ENCODE measurements at places on chromosomes 4 and X.

DNA sequence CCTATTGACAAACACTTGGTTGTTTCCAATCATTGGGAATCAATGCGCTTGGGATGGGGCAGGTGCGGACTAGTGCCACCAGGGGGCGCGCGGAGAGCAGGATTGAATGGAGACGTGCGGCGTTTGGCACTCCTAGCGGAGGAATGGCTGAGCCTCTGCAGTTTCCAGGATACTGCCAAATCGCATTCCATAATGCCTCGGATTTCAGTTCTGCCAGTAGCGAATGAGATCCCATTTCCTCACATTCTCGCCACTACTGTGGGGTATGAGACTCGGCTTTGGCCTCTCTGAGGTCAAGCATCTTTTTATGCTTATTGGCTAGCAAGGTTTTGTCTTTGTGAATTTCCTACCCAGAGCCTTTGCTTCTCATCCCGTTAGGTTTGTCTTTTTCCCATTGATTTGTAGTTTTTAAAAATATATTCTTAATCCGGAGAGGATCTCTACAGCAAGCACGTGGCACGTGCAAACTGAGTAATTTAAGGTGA is 28.7 kb downstream of the CLDN34 start:
- DNase-seq: peak; percentile 48

DNA sequence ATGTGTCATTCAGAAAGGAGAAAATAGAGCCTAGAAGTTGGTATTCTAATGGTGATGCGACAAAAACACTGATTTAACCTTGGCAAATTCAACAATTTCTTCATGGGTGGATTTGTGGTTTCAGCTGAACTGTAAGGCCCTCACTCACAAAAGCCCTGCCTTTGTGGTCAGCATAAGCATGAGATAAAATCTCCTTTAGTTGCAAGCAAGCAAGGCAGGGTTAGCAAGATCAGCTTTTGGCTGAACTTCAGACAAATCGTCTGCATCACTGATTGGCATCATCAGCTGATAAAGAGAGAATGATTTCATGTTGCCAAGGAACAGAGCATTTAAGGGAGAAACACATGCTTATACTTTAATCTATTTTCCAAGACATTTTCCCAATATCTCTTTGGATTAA is 2582.2 kb downstream of the PCDH7 start:
- DNase-seq: no peak

DNA sequence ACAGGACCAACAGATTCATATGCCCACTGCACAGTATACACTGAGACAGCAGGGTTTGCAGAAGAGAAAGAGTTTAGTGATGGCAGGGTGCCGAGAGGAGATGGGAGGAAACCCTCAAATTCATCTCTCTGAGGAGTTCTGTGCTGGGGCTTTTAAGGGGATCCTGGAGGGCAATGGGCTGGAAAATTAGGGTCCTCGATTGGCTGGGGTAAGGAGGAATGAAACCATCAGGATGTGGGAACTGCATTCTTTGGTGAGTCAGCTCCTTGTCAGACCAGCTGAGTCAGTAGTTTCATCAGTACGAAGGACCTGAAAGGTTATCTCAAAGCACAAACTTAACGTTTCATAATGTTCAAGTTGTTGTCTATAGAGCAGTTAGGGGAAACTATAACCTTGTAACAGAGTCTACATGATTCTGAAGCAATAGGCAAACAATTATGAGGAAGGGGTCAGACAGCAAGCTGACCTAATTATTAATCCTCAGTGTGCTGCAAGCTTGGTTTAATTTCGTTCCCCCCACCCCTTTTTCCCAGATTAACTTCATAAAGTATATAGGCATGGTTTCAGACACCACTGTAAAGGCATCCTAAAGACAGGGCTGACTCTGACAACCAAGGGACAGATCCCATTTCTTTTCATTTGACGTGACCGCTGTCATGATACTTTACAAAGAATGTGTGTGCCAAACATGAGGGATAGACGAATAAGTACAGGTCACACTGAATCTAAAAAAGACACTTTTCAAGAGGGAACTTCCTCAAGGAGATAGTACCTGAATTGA is 1.5 kb upstream of the MSMO1 start:
- DNase-seq: no peak

DNA sequence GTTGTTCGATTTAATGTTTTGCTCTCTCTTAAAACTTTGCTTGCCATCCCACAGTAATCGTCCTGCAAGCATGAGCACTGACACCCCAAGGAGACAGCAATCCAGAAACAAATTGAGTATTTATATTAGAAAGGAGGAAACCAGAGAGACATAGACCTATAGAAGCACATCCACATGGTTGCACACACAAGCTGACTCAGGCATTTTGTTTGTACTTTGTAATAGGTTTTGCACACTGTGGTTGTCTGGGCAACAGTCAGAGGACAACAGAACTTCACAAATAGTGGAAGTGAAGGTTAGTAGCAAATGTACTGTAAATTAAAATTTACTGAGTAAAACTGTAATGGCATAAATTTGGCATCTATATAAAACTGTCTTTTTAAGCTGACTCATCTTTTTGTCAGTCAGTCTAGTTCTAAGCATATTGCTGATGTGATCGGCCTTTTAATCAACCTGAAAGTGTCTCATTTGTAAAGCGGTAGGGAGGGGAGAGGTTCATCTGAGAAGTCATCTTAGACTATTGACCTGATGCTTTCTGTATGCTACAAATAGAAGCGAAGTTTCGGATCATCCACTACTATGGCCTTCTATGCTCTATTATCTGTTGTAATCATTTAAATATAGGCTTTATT is 1624.7 kb downstream of the ARAP2 start:
- DNase-seq: no peak

DNA sequence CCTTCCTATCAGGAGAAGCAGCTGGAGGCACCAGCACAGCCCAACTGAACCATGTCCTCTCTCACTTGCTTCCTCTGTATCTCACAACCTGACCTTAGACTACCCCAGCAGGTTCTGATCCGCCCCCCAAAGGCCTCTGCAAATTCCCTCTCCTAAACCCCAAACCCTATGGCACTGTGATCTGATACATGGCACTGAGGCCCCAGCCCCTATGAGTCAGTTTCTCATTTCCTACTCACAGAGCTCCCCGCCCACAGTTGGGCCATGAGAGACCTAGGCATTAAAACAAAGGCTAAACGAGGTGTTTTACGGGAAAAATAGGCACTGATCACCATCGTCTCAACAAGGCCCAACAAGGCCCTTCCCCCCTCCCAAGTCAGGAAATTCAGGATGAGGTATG is 19.1 kb downstream of the SASH3 start:
- no peak for DNase-seq

- no peak for DNase-seq
Observed at GRCh38 chrX:67604979-67605703, 61.3 kb downstream of the AR start.

GRCh38 chr4:78799551-78800495 is 23.7 kb downstream of the BMP2K start:
- no peak for DNase-seq

DNA sequence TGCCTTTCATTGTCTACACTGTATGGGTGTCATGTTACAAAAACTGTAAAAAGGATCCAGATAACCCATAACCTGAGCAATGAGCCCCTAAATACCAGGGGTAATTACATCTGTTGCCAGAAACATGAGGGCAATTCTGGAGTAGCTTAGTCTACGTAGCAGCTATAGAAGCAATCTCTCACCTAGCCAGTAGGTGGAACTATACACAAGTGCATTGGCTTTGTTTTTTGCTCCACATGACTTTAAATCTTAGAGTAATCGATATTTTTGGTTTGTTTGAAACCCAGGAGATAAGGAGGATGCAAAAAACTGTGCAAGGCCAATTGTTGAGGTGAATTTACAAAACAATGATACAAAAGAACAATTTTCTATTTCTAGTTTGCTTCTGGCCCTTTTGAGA is 57.5 kb downstream of the GPR82 start:
- DNase-seq: no peak

DNA sequence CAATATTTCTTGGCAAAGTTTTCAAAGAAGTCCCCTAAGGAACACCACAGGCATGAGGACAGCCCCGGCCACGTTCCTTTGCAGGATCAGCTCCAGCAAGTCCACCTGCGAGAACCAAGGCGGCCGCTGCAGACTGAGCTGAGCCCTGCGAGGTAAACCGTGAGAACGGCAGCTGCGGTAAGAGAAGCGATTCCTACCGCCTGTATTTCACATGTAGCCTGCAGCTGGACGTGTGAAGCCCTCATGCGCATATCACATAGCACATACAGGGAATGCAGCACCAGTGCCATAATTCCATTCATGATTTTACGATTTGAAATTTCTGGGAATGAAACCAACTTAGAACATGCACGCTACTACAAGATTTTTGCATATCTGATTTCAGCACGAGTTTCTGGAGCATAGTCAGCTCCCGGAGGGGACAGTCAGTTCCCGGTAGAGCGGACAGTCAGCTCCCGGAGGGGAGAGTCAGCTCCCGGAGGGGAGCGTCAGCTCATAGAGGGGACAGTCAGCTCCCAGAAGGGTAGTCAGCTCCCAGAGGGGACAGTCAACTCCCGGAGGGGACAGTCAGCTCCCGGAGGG is 41.7 kb downstream of the FGFRL1 start:
- no peak for DNase-seq

DNA sequence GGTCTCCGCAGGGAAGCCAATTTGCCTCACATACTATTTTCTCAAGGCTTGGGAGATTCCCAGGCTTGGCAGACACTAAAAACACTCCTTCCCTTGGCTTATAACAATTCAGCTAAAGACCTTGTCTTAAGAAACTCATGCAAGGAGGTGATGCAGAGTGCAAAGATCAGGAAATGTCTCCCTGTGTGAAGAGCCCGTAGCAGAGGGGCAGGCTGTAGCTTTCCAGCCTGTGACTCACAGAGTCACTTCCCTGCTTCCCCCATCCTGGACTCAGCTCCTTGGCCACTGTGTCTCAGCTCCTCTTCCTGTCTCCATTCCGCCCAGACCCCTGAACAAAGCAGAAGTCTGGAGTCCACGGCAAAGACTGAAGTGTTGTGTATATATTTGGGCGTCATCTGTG is 56.1 kb downstream of the KDR start:
- no peak for DNase-seq

DNA sequence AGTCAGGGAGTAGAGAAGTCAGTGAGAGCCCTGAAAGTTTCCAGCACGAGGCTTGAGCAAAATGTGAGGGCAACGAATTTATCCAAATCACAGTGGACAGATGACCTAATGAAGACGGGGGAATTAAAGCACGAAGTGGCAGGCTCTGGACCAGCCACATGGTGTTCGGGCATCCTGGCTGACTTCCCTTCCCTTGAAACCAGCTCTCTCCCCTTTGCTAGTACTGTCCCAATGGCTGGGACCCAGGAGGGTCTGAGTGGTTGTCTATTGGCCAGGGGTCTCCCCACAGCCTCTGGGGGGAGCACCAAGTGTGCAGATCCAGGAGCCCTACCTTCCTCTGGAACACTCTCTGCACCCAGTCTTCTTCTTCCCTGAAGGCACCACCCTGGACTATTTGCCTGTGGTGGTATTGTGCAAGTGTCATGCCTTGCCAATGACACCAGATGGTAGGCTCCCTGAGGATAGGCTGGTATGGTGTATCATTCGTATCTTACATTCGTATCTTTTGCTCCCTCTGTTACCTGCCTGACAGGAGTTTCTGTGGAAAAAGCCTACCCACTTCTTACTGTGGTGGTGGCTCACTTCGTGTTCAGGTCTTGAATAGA is 2.1 kb downstream of the APLN start:
- DNase-seq: no peak

- DNase-seq: no peak
Observed at GRCh38 chrX:133723930-133724329, 261.5 kb downstream of the GPC3 start.

DNA sequence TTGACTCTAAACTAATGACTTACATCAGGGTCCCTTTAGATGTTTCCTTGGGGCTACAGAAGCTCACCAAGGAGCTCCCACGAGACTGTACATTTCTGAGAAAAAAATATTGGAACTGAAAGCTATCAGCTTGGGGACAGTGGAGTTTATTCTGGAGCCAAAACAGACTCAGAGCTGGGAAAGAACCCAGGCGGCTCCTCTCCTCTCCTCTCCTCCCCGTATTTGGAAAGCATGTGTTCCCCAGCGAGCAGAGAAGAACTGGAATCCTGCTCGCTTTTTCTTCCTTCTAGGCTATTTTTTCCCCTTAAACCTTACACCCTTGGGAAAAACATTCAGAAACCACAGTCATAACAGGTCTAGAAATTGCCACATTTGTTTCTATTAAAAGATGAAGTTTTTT is 4.3 kb upstream of the MAP7D3 start:
- DNase-seq: no peak

DNA sequence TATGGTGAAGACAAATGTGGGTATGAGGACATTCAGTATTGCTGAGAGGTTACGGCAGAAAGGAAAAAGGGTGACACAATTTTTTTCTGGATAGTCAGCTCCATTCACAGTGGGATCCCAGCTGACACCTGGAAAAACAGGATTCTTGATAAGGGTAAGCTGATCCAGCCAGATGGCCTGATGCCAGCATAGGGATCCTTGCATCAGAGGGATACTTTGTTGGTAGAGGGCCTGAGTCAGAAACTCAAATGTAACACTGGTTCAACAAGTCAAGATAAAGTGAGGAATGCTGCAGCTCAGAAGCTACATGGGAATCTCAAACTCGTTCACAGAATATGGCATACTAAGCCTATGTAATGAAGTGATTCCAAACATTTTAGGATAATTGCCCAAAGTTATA is 726.7 kb downstream of the C4orf33 start:
- DNase-seq: no peak

DNA sequence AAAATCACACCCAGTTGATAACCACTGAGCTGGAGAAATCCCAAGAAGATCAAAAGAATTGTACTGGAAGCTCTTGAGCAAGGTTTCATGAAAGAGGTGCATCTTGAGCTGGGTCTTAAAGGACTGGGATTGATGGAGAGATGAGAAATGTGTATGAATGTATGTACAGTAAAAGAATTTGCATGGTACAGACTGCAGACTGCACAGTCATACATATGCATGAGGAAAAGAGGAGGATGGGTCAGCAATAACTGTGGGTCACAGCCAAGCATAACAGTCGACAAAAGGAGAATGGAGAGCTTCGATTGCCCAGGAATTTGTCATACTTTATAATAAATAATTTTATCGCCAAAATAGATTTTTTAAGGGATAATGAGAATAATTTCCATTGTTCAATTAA is 4.8 kb upstream of the RELL1 start:
- no peak for DNase-seq

- no peak for DNase-seq
Observed at GRCh38 chr4:25654971-25655963, at the start of gene SLC34A2. SLC34A2 (plus strand) TSS chr4:25655851; CDS start chr4:25662501, 6,650 bp downstream.

- no peak for DNase-seq
Observed at GRCh38 chr4:81854406-81854805, 382.7 kb upstream of the RASGEF1B start.

- no peak for DNase-seq
Observed at GRCh38 chr4:4606321-4606720, 64.5 kb upstream of the STX18 start.

- no peak for DNase-seq
Observed at GRCh38 chr4:95601356-95601755, 52.6 kb upstream of the UNC5C start.

- no peak for DNase-seq
Observed at GRCh38 chr4:16492872-16493271, 266.6 kb upstream of the TAPT1 start.
